ENCODE measurements at places on chromosomes 11 and 22.

DNA sequence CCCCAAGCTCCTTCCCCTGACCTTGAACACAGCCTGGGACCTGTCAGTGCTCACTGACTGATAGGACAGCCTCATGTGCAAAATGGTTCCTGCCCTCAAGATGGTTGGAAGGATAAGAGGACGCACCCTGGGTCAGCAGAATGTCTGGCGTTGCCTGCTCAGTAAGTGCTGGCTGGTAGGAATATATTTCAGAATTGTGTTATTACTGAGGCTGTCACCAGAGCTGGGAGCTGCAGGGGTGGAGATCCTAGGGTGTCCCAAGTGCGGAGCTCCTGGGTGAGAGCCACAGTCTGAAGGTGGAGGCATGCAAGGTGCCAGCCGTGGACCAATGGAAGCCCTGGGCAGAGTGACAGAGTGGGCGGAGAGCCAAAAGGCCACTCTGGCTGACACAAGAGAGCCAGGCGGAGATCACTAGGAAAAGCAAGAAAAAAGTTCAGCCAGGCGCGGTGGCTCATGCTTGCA lies 1.0 kb upstream of the SEC14L4 start:
- no peak for DNase-seq

DNA sequence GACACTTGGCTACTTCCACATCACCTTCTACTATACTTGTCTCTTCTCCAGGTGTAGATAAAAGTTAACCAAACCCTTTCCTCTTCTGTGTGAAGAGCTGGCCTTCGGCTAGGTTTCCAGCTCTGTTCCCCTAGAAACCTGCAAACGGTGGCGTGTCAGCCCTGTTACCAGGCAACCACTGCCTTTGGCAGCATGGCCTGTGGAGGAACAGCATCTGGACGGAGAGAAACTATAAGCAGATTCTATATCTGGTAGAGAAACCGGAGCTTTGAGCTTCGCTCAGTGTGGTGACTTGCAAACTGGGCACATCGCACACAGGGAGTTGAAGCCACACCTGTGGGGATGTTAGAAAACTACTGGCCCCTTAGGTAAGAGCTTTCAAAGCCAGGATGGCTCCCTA lies 35.9 kb downstream of the ARAP1 start:
- no peak for DNase-seq

GRCh38 chr11:111368285-111368560 lies 10.9 kb downstream of the POU2AF1 start:
- DNase-seq = no peak

GRCh38 chr22:30113494-30113893 lies 33.2 kb downstream of the HORMAD2 start:
- no peak for DNase-seq

- DNase-seq = no peak
Observed at GRCh38 chr22:19879246-19879570, 24.5 kb upstream of the GNB1L start.

- DNase-seq = no peak
Observed at GRCh38 chr11:112392904-112393303, 132.2 kb upstream of the PLET1 start.

GRCh38 chr22:24325105-24325757 lies 54.6 kb downstream of the SPECC1L start:
- DNase-seq = no peak

DNA sequence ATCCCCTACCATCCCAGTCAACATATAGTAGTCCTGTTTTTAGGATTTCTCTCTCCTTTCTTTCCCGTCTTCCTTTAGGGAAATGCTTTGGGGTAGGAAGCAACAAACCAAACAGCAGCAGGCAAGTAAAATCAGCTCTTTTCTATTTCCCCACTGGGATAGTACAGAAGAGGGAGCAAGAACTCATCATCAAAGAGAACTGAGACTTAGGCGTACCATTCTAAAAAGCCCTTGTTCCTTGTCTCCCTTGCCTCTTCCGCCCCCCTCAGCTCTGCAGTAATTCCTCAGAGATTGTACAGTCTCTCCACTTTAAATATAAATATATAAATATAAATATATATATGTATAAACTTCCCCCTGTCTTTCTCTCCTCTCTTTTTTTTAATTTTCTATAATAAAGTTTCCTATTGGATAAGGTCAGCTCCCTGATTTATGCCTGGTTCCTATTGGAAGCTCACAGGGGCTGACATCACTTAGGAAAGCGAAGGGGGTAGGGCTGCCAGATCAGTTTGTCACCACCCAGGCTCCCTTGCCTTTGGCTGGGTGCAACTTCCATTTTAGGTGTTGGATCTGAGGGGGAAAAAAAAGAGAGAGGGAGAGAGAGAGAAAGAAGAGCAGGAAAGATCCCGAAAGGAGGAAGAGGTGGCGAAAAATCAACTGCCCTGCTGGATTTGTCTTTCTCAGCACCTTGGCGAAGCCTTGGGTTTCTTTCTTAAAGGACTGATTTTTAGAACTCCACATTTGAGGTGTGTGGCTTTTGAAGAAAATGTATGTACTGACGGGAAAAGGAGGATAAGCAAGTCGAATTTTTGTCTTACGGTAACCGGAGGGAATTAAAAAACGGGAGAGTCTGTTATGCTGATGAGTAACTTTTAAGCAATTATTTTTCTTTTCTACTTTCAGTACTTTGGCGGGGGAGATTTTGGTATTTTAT lies at the start of gene CTNND1:
Gene CTNND1, plus strand, starts transcription at position 502 of the 934 bp plus-strand sequence. CDS start 29,677 bp downstream, outside the sequence.
- DNase-seq = no peak

GRCh38 chr11:8733852-8734251 lies 51.3 kb downstream of the RPL27A start:
- DNase-seq = no peak

Data from stimulated activated CD4-positive, alpha-beta T cell treated with anti-CD3 and anti-CD28 coated beads, Interleukin-1b, Interleukin-23, amount 100 ng/mL, for 4 hours (primary cell).